ENCODE measurements at places on chromosomes 13 and 19.

GRCh38 chr13:91745967-91746366 lies 347.5 kb downstream of the GPC5 start:
- no peak for DNase-seq

DNA sequence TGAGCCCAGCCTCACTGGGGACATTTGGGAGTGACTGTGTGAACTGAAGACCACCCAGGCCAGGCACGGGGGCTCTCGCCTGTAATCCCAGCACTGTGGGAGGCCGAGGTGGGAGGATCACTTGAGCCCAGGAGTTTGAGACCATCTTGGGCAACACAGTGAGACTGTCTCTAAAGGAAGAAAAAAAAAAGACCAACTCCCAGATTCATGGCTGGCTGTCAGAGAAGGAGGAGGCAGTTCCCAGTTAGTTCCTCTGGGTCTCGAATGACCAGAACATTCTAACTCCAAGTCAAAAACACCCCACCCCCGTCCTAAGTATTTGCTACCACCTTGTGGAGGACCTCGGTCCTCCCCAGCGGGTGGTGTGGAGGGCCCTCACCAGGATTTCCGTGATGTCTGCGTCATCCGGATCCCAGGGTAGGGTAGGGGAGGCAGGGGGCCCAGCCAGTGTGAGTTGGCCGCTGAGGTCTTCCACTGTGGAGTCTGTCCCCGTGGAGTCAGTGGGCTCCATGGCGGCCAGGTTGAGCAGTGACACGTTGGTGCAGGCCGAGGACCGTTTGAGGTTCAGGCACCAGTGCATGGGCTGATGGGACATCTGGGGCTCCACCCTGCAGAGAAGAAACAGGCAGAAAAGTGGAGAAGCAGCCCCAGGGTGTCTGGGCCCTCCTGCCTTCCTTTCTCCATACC lies 1.3 kb downstream of the TSKS start:
- DNase-seq: no peak

GRCh38 chr19:54573330-54573872 lies at the start of gene LILRA2:
LILRA2 (plus strand) TSS chr19:54573790; CDS start chr19:54573879, 89 bp downstream.
- DNase-seq: no peak

DNA sequence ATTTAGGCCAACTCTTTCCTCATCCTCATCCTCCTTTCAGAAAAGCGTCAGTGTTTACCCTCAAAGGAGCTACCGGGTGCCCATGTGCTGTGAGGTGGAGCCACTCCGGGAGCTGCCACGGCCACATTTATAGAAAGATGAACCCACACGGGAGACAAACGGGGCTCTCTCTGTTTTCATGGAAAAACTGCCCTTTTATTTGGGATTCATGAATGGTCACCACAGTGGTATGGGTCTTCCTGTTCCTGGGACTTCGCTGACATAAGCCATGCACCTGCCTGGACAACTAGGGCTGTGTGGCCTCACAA lies 224.2 kb downstream of the ZIC5 start:
- no peak for DNase-seq

DNA sequence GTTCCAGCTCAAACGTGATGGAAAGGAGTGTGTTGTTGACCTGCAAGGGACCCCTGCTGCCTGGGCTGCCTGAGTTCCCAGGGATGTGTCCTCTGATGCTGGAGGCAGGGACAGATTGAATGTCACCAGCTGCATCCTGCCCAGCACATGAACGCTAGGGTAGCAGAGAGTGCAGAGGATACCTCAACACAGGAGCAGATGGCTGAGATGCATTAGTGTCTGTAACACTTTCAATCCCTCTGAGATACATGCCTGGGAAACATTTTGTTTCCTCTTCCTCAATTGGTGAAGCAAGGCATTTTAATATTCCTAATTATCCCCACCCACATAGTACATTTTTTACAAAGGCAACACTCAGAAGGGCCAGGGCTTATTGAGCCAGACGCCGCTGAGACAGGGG lies 106.4 kb upstream of the UBL3 start:
- no peak for DNase-seq

DNA sequence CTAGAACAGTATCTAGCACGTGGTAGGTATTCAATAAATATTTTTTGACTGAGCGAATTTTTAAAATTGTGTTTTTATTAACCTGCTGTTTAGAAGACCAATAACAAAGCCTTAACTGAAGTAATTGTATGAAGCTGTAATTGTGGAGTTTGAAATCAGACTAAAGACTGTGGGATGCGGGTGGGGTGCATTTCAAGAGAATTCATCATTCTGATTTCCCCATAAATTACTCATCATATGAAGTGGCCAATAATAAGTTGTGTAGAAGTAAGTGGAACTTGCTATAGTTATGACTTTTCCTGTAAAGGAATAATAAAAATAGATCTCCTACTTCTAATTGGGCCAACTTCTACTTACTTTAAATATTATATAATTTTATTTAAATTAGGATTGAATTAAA lies 449.3 kb downstream of the PCDH9 start:
- DNase-seq: no peak

DNA sequence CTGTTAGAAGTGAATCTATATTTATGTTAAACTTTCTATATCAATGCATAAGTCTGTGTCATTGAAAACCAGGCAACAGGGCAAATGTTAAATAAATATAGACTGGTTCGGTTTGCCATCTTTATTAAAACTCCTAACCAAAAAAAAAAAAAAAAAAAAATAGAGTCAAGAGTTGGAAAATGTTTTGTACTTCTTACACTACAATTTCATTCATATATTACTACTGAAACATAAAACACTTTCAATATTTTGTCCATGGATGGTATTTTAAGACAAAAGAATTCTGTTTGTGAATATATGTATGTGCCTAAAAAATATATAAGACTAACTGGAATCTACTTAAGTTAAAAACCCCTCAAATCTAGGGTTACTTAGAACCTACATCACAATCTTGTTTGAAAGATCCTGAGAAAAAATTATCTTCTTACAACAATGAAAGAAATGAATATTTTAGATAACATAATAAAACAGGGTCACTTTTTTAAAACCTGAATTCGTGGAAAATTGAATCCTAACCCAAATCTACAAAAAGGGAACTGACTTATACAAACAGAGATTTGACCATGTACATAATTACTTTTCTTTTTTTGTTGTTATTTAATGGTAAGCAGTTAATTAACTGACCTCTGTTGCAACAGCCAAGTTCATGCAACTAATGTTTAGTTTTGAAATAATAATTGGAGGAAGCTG lies 5.1 kb downstream of the DACH1 start:
- DNase-seq: no peak

DNA sequence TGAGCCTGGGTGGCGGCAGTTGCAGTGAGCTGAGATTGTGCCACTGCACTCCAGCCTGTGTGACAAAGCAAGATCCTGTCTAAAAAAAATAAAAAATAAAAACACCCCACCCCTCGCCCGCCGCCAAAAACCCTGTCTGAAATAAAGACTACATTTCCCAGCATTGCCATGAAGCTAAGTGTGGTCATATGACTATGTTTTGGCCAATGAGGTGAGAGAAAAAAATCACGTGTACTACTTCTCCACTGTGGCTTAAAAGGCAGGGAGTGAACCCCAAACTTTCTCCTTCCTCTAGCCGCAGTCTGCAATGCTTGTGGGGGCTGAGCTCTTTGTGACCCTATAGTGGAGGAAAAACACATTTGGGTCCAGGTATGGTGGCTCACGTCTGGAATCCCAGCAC lies 54.9 kb downstream of the COLGALT1 start:
- DNase-seq: no peak

DNA sequence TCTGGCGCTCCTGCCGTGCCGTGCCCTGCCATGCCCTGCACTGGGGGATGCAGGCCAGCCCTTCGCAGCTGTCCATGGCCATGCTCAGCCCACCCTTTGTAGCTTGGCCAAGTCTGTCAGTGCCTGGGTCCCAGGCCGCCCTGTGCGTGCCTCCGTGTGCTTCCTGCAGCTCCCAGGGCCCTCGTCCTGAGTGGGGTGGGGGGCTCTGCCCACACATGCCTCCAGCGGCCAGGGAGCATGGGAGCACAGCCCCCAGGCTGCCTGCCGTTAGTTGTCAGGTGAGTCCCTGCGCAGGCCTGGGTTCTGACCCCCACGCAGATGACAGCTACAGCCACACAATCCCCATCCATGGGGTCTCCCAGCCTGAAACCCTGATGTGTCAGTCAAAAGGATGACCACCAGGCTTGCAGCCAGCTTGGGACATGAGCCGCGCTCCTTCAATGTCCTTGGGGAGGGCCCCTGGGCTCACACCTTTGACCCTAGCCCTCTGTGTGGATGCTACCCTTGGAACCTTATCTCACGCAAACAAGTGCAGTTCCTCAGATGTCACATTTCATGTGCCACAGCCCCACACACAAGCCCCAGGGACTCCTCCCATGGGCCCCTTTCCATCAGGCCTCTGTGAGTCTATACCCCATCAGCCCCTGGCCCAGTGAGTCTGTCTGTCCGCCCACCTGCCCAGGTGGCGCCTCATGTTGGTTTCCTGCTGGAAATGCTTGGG lies 24.5 kb downstream of the TMED1 start:
- no peak for DNase-seq

DNA sequence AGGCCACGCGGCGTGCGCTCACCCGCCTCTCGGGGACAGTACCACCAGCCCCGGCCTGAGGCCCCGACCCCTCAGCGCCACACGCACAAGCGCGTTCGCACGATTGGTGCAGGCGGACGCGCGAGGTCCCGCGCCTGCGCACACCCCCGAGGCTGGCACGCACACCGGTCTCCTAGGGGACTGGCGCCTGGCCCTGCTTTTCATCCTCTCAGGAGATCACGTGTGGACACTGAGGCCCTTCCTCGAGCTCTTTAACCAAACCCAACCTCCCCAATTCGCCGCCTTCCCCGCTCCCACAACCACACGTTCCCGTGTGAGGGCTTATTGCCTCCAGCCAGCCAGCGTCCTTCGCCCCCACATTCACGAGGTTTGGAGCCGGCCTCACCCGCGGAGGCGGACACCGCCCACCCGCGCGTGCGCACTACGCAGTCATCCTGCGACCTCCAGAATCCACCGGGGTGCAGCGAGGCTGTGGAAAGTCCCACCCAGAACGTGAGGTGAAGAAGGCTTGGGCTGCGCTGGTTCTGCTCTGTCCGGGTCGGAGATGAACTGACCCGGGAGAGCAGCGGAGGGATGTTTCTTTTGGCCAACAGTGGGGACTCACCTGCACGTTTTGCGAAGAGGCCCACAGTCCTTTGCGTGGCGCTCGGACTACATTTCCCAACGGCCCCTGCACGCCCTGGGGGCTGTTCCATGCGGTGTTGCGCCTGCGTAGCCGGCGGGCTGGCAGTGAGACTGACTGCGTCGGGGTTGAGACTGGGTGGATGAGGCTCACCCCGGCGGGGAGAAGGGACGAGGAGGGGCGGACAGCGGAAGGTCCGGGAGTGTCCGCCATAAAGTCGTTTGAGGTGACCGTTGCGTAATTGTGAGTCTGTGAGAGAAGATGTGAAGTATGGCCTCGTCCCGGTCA lies 539 bp upstream of the ZNF667 start:
- DNase-seq: no peak

DNA sequence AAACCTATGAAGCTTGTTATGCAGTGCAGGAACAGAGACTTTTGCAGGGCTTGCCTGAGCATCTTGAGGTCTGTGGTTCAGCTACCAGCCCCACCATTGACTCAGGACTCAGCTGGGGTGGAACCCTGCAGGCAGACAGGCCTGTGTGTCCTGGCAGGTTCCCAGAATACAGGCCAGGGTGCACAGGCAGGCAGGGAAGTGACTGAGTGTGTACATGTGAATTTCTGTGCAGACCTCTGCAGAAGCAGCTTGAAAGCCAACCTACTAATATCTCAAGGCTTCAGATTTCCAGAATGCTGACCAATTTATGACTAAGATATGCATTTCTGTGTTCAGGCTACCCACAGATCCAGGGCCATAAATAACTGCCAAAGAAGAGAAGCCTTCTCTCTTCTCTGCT lies 254.4 kb downstream of the DLEU7 start:
- DNase-seq: no peak

DNA sequence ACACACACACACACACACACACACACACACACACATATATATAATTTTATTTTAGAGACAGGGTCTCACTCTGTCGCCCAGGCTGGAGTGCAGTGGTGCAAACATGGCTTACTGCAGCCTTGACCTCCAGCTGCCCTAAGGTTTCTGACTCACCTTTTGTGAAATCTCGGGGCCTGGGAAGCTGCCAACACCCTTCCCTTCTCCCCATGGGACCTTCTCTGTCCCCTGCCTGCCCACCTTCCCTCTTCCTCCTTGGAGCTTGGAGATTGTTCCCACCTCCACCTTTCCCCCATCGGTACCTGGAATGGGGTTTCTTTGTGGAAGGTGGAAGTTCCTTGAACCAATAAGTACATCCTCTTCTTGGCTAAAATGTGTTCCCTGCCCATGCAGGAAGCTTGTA lies 6.3 kb downstream of the ARRDC5 start:
- no peak for DNase-seq

DNA sequence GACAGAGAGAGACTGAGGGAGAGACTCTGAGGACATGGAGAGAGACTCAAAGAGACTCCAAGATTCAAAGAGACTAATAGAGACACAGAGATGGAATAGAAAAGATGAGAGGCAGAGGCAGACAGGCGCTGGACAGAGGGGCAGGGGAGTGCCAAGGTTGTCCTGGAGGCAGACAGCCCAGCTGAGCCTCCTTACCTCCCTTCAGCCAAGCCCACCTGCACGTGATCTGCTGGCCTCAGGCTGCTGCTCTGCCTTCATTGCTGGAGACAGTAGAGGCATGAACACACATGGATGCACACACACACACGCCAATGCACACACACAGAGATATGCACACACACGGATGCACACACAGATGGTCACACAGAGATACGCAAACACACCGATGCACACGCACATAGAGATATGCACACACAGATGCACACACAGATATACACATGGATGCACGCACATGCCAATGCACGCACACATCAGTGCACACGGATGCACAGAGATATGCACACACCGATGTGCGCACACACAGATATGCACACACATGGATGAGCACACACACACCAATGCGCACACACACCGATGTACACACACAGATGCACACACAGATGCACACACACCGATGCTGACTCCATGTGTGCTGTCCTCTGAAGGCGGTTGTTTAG lies 3.3 kb upstream of the F10 start:
- no peak for DNase-seq

DNA sequence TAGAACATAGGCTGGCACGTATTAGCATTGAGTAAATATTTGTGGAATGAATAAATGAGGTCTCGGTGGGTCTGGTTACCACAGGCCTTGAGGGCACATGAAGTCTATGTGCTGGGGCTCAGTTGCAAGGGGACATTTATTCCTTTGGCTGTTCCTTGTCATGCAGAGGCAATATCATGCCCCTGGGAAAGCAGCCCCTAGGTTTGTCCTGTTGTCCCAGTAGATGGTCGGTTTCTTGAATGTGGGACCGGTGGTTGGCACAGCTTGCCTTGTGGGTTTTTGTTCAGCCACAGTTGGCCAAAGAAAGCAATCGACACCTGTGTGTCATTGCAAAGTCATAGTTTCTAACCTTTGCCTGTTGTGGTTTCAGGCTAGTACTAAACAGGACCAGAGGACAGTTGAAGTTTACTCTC lies 24.7 kb upstream of the GPR183 start:
- DNase-seq: no peak

- no peak for DNase-seq
These were observed 24.7 kb downstream of the DPF1 start for GRCh38 chr19:38199340-38199739.

- no peak for DNase-seq
These were observed 352.7 kb upstream of the SGCG start for GRCh38 chr13:22828081-22828480.

GRCh38 chr19:55543567-55543966 lies 1.8 kb downstream of the SBK3 start:
- DNase-seq: no peak
